ENCODE measurements at places on chromosomes 6 and 20.

GRCh38 chr6:117448732-117449485 is 23.2 kb upstream of the ROS1 start:
- DNase-seq = peak; percentile 94

DNA sequence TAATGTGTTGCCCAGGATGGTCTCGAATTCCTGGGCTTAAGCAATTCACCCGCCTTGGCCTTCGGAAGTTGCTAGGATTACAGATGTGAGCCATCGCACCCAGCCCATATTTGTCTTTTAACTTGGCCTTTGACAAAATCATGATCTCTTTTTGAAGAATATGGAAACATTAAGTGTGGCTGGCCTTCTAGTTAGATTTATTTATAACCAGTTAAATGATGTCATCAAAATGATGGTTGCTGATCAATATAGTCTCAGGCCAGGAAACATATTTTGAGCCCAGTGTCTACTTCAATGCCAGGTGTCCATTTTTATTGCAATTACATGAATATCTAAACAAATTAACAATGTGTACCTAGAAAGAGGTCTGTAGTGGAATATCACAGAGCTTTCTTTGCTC is 69.4 kb downstream of the TMEM200A start:
- DNase-seq = no peak

DNA sequence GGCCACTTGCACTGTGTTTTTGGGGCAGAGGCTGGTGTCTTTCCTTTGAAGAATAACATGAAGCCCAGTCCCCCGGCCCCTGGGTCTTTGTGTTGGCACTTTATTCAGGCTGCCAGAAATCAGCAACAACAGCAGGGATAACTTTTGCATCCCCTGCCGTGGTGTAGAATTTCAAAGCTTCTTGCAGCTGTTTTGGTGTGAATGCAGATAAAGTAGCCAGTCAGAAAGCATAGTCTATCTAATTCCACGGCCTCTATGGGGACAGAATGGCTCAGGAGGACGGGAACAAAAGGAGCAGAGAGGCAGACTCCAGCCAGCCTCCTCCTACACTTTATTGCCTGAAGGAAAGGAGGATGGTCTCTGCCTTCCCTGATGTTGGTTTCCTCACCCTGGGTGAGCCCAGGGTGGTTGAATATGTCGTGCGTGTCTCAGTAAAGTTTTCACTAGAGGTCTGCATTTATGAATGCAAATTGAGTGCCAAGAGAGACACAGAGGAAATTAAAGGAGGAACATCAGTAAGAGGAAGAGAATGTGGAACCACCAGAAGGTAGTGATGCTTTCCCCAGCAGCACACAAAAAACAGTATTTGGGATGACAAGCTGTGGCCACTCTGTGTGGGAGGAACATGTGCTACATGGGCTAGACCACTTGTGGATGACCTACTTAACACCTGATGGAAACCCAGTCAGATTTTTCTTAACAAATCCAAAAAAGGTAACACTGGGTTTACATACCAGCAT is 125.9 kb upstream of the TRAF3IP2 start:
- no peak for DNase-seq

GRCh38 chr6:72798196-72798595 is 176.3 kb downstream of the KCNQ5 start:
- peak; percentile 82 for DNase-seq

DNA sequence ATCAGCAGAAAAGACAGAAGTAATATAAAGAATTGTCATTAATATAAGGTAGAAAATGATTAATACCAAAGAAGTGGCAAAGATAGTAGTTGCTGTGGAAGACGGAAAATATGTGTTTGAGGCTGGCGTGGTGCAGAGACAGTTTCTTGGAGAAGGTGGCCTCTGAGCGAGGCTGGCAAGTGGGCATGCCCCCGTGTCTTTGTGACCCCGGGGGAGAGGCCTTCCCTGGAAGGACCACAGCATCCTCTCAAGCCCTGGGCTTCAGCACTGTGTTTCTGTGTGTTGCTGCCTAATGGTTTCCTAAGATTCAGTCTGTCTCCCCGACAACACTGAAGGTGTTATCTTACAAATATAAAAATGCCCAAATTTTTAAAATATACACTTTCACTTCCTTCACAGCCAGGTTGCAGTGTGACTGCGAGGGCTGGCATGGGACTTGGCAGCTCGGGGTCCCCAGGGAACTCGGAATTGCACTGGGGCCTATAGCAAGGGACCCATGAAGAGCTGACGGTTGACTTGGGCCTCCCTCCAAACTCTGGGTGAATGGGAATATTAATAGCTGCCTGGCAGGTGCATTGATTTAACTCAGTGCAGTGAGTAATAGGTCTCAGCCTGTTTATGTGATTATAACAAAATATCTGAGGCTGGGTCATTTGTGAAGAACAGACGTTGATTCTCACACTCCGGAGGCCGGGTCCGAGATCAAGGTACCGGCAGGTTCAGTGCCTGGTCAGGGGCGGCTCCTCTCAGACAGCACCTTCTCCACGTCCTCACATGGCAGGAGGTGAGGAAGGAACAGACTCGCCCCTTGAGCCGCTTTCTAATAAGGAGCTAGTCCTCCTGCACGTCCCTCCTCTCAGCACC is 47.4 kb upstream of the AFDN start:
- no peak for DNase-seq

DNA sequence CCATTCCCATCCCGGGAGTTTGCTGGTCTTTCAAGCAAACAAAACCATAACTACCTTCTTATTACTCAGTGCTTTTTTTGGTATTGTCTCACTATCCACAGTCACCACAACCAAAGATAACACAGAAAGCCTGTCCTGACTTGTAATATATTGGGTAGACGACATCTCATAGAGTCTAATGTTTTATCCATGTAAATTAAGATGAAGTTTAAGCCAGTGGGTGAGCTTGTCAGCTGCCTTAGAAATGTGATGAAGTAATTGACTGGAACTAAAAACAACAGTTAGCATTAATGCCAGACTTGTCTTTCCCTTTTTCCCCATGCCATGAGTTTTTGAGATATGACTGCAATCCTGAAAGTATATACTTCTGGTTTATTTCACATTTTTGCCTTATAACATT is 282.7 kb upstream of the PRDM1 start:
- DNase-seq = peak; percentile 90

Data from epithelial cell of esophagus (primary cell).